Endodermal cell (in vitro differentiated cells): ENCODE measurements at places on chromosomes 7 and 10.

- H3K4me3 ChIP-seq, result no peak overlapping the region
- no peaks in the 10 kb centered on the region for H3K36me3 ChIP-seq
- DNase-seq, result peak; percentile 55
- no peak overlapping the region for H3K27ac ChIP-seq
- H3K27me3 ChIP-seq, result no peaks in the 10 kb centered on the region
These were observed 1053.9 kb downstream of the CNTNAP2 start for GRCh38 chr7:147170341-147171012.

- no peak overlapping the region for H3K4me3 ChIP-seq
- H3K4me1 ChIP-seq, result peaks cover 3% of the 10 kb centered on the region
- H3K27ac ChIP-seq, result no peak overlapping the region
These were observed 9.6 kb upstream of the TRIM8 start for GRCh38 chr10:102634686-102635085.

- H3K27me3 ChIP-seq, result no peaks in the 10 kb centered on the region
- no peaks in the 10 kb centered on the region for H3K4me1 ChIP-seq
- peak overlapping the region; percentile 95 for H3K4me3 ChIP-seq
- H3K36me3 ChIP-seq, result peaks cover 19% of the 10 kb centered on the region
- peak overlapping the region; percentile 99 for H3K27ac ChIP-seq
These were observed 628 bp downstream of the TAF6 start for GRCh38 chr7:100118388-100119071.

GRCh38 chr10:116768786-116769185, 26.4 kb upstream of the HSPA12A start:
- no peak overlapping the region for H3K27ac ChIP-seq
- no peaks in the 10 kb centered on the region for H3K36me3 ChIP-seq
- H3K4me1 ChIP-seq, result no peaks in the 10 kb centered on the region

DNA sequence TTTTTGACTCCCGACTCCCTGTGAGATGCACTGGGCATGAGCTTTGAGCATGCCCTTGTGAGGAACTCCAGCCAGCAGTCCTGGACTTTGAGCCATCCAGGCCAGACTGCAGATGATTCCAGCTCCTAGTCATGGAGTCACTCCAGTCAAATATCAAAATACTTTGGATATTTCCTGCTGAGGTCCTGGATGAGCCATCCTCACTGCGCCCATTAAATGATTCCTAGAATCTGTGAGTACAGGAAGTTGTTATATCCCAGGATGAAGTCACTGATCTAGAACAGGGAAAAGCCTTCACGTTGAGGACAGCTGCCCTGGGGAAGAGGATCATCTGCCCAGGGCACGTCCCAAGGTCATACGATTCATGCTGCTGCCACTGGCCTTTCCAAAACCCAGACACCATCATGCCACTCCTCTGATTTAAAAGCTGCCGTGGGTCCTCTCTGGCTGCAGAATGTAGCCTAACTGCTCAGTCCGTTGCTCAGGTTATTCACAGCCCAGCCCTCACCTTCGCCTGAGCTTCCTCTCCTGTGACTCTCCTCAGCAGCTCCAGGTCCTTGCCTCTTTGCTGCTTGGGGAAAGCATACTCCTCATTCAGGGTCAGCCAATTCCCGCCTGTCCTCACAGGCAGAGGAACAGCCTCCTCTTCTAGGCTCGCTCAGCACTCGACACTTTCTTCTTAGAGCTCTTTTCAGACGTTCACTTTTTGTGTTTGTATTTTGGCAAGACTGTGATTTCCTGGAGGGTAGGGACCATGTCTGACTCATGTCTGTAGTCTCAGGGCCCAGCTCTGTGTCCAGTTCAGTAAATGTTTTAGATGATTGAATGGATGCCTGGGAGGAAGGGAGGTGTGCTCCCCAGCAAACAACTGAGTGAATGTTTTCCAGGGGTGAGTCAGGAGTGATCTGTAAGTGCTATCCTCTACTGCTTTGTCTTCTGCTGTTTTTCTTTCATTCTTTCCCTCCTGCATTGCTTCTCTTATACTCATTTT, 157.8 kb downstream of the SNX10 start:
- no peaks in the 10 kb centered on the region for H3K4me1 ChIP-seq
- H3K36me3 ChIP-seq, result no peaks in the 10 kb centered on the region
- H3K4me3 ChIP-seq, result no peak overlapping the region
- H3K27me3 ChIP-seq, result no peaks in the 10 kb centered on the region
- no peak for DNase-seq

- H3K27ac ChIP-seq, result no peak overlapping the region
- DNase-seq, result no peak
- H3K4me1 ChIP-seq, result peaks cover 6% of the 10 kb centered on the region
- no peaks in the 10 kb centered on the region for H3K27me3 ChIP-seq
- no peaks in the 10 kb centered on the region for H3K36me3 ChIP-seq
- H3K4me3 ChIP-seq, result peak overlapping the region; percentile 69
These were observed 657.4 kb upstream of the ZWINT start for GRCh38 chr10:57018452-57018851.

- H3K4me3 ChIP-seq, result no peak overlapping the region
- no peaks in the 10 kb centered on the region for H3K36me3 ChIP-seq
- no peak for DNase-seq
- no peak overlapping the region for H3K27ac ChIP-seq
- H3K4me1 ChIP-seq, result peaks cover 11% of the 10 kb centered on the region
These were observed 247.0 kb downstream of the SORCS1 start for GRCh38 chr10:106917452-106918055.

GRCh38 chr10:12006671-12007070, 35.9 kb downstream of the UPF2 start:
- H3K27ac ChIP-seq, result no peak overlapping the region
- no peaks in the 10 kb centered on the region for H3K27me3 ChIP-seq
- H3K4me3 ChIP-seq, result no peak overlapping the region
- no peaks in the 10 kb centered on the region for H3K4me1 ChIP-seq
- H3K36me3 ChIP-seq, result peaks cover 81% of the 10 kb centered on the region
- DNase-seq, result no peak
